ENCODE measurements at places on chromosomes 1 and 21.

DNA sequence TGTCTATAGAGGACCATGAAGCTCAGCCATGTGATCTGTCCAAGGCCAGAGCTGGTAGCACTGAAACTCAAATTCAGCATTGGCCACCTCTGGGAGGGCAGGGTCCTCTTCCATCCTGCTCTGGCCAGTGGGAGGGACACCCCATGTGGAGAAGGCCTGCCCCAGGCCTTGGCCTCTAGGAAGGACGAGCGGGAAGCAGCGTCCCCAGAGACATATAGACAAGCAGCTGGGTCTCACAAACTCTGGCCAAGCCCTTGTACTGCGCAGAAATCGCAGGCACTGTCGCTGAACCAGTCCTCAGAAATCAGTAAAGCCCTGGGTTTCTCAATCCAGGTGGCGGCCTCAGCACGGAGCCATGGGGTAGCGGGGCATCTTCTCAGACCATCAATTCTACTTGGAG lies 180.7 kb downstream of the HIVEP3 start:
- DNase-seq, result no peak
- H3K4me1 ChIP-seq, result peaks cover 12% of the 10 kb centered on the region
- no peak overlapping the region for H3K27ac ChIP-seq
- no peaks in the 10 kb centered on the region for H3K36me3 ChIP-seq
- H3K4me3 ChIP-seq, result no peak overlapping the region

- no peaks in the 10 kb centered on the region for H3K36me3 ChIP-seq
- H3K4me3 ChIP-seq, result no peak overlapping the region
- H3K27ac ChIP-seq, result no peak overlapping the region
- no peaks in the 10 kb centered on the region for H3K27me3 ChIP-seq
Observed at GRCh38 chr1:7666249-7666648, 104.8 kb upstream of the VAMP3 start.

DNA sequence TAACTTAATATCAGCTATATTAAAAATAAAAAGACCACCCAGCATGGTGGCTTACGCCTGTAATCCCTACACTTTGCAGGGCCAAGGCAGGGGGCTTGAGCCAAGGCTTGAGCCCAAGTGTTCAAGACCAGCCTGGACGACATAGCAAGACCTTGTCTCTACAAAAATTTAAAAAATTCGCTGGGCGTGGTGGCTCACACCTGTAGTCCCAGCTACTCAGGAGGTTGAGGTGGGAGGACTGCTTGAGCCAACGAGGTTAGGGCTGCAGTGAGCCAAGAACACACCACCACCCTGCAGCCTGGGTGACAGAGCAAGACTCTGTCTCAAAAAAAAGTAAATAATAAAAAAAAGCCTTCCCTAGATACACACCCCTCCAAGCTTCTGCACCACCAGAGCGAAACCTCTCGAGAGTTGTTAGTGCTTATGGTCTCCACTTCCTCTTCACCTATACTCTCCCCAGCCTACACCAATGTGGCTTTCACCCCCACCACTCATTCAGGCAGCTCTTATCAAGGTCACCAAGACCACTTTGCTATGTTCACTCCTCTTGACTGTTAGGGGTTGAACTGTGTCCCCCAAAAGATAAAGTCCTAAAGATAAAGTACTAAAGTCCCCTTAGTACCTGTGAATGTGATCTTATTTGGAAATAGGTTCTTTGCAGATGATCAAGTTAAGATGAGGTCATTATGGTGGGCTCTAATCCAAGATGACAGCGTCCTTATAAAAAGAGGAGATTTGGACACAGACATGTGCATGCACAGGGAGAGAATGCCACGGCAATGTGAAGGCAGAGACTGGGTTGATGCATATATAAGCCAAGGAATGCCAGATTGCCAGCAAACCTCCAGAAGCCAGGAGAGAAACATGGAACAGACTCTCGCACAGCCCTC lies 6.8 kb upstream of the PPP1R15B start:
- H3K4me1 ChIP-seq, result peaks cover 20% of the 10 kb centered on the region
- H3K27me3 ChIP-seq, result no peaks in the 10 kb centered on the region
- no peaks in the 10 kb centered on the region for H3K36me3 ChIP-seq
- no peak for DNase-seq

- H3K4me1 ChIP-seq, result no peaks in the 10 kb centered on the region
- DNase-seq, result no peak
- no peak overlapping the region for H3K4me3 ChIP-seq
- no peaks in the 10 kb centered on the region for H3K36me3 ChIP-seq
- H3K27me3 ChIP-seq, result no peaks in the 10 kb centered on the region
- H3K27ac ChIP-seq, result no peak overlapping the region
Observed at GRCh38 chr1:197116156-197116555, 30.3 kb downstream of the ASPM start.

Measured in tibial artery (tissue), 4 donors.